ENCODE measurements at places on chromosomes 11 and 22.
A peak's percentile ranks its signal among the peaks of the same experiment; 100 is the strongest.

DNA sequence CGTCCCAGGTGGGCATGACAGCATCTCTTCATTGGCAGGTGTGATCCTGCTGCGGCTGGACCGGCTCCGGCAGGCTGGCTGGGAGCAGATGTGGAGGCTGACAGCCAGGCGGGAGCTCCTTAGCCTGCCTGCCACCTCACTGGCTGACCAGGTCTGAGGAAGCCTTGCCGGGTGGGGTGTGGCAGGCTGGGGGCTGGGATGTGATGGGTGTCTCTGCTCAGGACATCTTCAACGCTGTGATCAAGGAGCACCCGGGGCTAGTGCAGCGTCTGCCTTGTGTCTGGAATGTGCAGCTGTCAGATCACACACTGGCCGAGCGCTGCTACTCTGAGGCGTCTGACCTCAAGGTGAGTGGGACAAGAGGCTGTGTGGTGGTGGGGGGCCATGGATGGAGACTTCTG is 3.5 kb downstream of the LARGE2 start:
- no peak for DNase-seq

DNA sequence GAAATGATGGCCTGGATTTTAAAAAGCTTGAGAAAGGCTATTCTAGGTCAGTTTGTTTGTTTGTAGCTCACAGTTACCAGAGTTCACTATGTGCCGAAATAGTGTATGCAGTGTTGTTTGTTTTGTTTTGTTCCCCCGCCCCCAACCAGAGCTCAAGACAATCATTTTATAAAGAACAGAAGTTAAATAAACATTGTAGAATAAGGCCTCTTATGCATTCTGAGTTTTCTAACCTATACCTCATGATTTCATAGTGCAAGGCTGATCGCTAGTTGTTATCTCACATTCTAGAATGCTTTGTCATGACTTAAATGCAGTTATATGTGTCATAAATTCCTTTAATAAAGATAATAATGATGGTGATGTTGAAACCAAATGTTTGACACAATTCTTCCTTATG is 7.8 kb downstream of the KCNA4 start:
- DNase-seq = no peak

DNA sequence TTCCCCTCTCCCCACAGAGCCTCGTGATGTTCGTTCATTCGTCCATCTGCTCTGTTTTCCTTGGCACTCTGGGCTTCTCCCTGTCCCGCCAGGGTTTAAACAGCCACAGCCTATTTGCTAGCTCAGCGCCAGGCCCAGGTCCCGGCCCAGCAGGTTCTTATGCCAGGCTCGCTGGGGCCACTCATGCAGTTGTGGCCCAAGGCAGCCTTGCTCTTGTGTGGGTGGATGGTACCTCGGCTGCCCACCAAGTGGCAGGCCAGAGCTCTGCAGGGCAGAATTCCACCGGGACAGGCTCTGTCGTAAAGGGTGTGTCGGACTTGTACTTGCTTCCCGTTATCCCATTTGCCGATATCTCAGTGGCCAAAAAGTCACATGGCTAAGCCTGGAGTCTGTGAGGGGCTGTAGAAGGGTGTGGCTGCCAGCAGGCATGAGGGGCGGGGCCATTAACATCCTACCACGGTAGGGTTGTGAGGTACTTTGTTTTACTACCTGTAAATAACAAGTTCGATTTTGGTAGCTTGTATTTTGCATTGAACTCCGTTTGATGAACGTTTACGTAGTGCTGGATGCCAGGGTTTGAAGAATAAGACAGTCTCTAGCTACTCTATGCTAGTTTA is 7.9 kb downstream of the FAM118A start:
- peak; percentile 32 for DNase-seq

GRCh38 chr11:94032066-94032465 is 10.9 kb downstream of the HEPHL1 start:
- no peak for DNase-seq

DNA sequence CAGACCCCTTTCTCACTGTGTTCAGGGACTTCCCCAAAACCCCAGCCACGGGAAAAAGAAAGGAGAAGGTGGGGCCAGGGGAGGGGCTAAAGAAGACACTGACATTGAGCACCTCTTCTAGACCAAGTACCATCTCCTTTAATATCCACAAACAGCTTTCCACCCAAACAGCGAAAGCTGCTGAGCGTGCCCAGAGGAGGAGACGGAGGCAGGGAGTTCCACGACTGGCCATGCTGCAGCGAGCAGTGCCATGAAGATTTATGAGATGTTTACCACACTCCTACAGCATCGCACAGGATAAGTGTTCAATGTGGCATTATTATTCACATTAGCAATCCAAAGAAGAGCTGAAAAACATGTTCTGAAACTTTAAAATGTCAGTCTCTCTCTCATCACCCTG is 127.4 kb downstream of the LARGE1 start:
- no peak for DNase-seq

GRCh38 chr11:15112131-15112541 is 2.6 kb upstream of the INSC start:
- DNase-seq = no peak

DNA sequence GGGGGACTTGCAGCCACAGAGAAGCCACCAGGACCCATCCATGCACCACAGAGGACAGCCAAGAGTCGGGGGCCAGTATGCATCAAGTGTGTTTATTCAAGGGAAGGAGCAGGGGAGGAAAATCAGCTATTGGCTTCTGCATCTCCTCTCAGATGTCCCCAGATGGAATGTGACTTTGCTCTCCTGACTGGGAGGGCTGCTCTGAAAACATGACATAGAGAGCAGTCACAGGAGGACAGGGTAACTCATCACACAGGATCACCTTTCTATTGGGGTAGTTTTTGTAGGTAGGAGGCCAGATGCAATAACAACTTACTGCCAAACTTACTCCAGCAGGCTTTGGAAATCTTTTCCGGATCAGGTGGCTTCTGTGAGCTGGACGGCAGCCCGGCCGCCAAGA is 121.0 kb upstream of the OPCML start:
- DNase-seq = no peak

DNA sequence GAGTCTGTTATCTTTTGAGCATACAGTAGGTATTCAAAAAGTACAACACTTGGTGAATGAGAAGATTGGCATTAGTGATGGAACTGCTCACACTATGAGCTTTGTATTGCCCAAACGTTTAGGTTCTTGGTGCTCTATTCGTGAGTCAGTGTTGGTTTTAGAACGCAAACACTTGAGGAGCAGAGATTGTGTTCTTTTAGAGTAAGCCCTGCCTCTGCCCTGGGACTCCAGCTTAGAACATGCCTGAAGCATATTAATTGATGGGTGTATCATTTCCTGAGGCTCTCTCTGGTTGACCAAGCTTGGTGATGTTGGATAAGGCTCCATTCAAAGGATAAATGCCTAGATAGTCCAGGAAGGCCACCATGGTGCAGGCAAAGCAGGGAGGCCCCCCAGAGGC is 10.9 kb downstream of the MTNR1B start:
- peak; percentile 4 for DNase-seq

GRCh38 chr22:42856179-42856864 is 751 bp downstream of the ARFGAP3 start:
- DNase-seq = peak; percentile 58

GRCh38 chr11:69508974-69509373 is 27.5 kb downstream of the LINC01488 start:
- no peak for DNase-seq

GRCh38 chr11:36628765-36629244 is 30.8 kb upstream of the RAG2 start:
- peak; percentile 4 for DNase-seq

- no peak for DNase-seq
These were observed 1.3 kb upstream of the THY1 start for GRCh38 chr11:119424276-119424675.

DNA sequence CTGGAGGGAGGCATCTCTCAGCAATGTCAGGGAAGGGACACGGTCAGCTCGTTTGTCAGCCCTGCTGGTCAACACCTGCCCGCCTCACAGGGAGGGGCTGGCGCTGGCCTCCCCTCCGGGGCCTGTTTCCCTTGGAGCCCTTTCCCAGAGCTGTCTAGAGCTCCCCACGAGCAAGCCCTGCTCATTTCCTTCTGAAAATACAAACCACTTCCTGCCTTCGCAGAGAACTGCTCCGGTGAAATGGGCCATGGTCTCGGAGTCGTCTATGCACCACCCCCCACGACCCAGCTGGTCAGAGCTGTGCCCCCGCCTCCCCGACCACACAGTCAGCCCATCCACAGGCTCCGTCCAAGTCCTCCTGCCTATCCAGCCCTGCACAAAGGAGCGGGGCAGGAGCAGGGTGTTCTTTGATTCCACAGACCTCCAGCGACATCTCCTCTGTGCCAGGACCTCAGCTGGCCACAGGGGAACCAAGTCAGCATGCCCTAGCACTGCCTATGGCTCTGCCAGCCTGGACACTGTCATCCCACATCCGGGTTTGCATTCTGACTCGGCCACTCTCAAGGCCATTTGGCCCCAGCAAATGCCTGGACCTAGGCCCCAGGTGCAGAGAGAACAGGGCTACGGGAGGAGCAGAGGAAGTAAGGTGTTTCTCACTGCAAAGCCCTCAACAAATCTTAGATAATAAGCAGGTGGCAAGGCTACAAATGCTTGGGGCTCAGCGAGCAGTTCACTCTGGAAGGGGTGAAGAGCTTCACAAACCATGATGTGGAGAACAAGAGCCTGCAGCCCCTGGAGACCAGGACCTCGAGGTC is 82.1 kb upstream of the WNT11 start:
- DNase-seq = no peak

DNA sequence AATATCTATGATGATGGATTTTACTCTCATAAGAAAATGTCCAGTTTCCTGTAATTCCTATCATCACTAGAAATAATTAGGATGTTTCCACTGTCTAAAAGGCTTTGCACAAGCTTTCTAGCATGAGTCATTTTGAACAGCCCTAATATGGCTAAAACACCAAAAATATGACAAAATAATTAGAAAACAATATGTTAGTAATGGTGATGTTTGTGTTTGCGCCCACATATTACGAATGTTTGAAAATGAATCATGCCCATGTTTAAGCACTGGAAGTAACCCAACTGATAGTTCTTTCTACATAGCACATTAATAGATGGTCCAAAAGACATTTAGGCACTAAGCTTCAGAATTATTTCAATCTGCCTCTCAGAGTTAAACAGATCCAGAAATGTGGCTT is 96.0 kb downstream of the TRPC6 start:
- DNase-seq = peak; percentile 88

DNA sequence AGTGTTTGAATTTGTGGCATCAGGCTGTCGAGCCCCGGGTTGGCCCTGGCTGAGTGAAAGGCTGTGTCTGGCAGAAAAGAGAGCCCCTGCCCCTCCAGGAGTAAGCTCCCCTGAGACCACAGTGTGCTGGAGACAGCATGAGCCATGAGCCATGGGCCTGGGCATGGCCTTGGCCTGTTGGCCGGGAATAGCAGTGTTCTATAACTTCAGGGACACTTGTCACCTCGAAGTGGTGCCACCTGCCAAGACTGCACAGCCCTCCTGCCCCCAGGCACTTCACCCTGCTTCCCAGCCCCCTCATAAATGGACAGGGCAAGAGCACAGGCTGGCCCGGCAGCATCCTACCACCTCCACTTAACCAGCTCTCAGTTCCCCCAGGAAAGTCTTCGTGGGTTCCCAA is 20.7 kb upstream of the SUSD2 start:
- no peak for DNase-seq

- DNase-seq = no peak
These were observed 12.2 kb upstream of the CRYBB3 start for GRCh38 chr22:25187469-25187868.

DNA sequence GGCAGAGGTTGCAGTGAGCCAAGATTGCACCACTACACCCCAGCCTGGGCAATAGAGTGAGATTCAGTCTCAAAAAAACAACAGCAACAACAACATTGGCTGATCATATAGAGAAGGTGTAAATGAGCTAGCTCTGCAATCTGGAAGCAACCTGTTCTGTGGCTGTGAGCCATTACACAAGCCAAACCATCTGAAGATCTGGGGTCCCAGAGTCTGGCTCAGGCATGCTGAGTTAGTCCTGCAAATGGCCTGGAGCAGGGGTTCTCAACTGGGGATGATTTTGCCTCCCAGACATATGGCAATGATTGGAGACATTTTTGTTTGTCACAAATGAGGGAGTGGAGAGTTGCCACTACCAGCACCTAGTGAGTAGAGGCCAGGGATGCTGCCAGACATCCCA is 42.3 kb upstream of the RAB1B start:
- DNase-seq = no peak

DNA sequence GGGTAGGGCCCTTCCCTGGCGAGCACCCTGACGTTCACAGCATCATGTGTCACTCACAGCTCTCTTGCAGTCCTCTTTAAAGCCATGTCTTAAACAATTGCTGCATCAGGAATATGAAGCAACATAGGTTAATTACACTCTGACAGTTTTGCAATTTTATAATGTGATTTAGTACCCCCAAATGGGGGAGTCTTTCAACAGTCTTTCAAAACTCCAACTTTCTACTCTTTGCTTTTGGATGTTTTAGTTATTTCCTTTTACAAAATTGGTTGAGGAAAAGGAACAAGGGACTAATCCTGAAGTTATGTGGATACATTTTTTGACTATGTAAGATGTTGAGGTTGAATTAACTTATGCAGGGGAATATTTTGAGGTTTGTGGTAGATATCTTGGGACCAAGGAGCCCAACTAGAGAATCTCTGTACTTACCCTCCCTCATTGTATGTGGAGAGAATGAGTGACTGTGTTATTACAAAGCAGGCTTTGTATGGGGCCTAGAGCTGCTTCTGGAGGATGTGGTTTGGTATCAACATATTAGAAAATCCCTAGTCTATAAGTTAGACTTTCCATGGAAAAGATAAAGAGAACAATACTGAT is at the start of gene MMP8:
Gene MMP8 (minus strand): TSS at position 51 of the 597 bp plus-strand sequence. CDS start 99 bp downstream, outside the sequence.
- DNase-seq = peak; percentile 52

GRCh38 chr11:124753205-124753604 is 1.1 kb upstream of the VSIG2 start:
- no peak for DNase-seq

DNA sequence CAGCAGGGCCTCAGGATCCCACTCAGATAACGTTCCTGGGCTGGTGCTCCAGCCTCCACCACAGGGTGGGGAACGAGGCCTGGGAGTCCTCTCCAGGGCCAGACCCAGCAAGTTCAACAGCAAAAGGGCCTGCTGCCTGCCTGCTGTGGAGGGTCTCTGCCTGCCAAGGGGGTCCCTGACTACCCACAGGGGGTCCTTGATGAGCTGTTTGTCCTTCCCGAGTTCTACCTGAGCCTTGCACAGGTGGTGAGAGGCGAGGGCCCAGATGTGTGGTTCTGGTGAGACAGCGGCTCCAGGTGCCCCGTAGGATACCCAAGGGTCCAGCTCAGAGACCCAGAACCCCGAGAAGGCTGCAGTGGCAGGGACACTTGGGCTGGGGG is 4.4 kb downstream of the DUSP8 start:
- no peak for DNase-seq

DNA sequence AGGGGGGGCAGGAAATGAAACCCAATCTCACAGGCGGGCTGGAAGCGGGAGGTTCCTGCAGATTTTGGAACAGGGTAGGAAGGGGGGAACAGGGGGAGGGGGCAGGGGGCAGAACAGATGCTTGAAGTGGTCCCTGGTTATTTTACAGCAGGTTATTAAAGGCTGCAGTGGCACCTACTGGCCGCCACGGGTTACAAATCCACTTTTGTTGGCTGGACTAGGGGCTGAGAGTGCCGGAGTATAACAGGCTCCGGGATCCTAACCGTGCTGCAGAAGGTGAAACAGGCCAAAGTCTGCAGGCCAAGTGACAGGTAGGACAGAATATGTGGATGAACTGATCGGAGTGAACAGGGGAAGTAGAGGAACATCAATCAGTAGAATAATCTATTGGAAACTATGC is 2.5 kb downstream of the ROBO3 start:
- DNase-seq = peak; percentile 40

- no peak for DNase-seq
These were observed 20.4 kb downstream of the CTR9 start for GRCh38 chr11:10771457-10771856.

- DNase-seq = peak; percentile 11
These were observed 141.4 kb downstream of the NTM start for GRCh38 chr11:131511794-131512193.

- DNase-seq = peak; percentile 25
These were observed 852.1 kb upstream of the LRRC4C start for GRCh38 chr11:42311514-42311913.
